ENCODE measurements at places on chromosomes 4 and X.

DNA sequence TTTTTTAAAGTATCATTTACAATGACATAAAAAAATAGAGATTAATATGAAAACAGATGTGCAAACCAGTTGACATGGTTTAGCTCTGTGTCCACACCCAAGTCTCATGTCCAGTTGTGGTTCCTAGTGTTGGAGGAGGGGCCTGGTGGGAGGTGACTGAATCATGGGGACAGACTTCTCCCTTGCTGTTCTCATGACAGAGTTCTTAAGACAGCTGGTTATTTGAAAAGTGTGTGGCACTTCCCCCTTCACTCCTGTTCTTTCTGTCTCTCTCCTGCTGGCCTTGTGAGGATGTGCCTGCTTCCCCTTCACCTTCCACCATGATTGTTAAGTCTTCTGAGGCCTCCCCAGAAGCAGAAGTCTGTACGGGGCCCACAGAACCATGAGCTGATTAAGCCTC is 23.8 kb downstream of the CNOT6L start:
- DNase-seq = no peak

- DNase-seq = no peak
These were observed 317.5 kb downstream of the DHRSX start for GRCh38 chrX:2183193-2183725.

GRCh38 chrX:130803537-130803936 is 99.5 kb downstream of the ENOX2 start:
- DNase-seq = no peak

GRCh38 chr4:8599657-8600056 is 7.1 kb downstream of the CPZ start:
- no peak for DNase-seq

- DNase-seq = no peak
These were observed 115.4 kb upstream of the PUDP start for GRCh38 chrX:7263330-7263729.

GRCh38 chr4:26108054-26108453 is 194.0 kb downstream of the SMIM20 start:
- DNase-seq = no peak

DNA sequence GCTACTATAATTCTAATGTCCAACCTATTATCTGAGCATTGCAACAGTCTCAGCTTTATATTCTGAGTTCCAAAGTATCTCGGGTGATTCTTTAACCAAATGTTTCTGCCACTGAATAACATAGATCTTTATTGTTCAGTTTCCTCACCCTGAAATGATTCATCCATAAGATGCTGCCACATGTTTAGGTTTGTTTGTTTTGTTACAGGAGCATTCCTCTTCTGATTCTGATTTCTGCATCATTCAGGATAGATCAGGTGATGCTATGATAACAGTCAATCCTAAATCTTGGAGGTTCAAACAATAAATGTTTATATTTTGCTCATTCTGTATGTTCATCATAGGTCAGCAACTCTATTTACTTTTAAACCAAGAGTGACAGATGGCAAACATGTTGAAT is 927.6 kb downstream of the PCDH7 start:
- no peak for DNase-seq

- no peak for DNase-seq
These were observed 225.0 kb upstream of the CXXC4 start for GRCh38 chr4:104719539-104720230.

- no peak for DNase-seq
These were observed 200.2 kb downstream of the HS3ST1 start for GRCh38 chr4:11228530-11228929.

Data from progenitor cell of endocrine pancreas (in vitro differentiated cells).